ENCODE measurements at places on chromosomes 6 and 20. TPM values are rescaled to one million over a fixed set of nuclear protein-coding genes. Genes with fewer than 3 reads are reported as not detected.

GRCh38 chr6:109449795-109450673, 5.5 kb downstream of the MICAL1 start:
- no peak for DNase-seq

GRCh38 chr6:5126214-5126613, 41.1 kb downstream of the PPP1R3G start:
- DNase-seq: no peak

KCNK15 gene
- 0.41 TPM for total RNA-seq

DNA sequence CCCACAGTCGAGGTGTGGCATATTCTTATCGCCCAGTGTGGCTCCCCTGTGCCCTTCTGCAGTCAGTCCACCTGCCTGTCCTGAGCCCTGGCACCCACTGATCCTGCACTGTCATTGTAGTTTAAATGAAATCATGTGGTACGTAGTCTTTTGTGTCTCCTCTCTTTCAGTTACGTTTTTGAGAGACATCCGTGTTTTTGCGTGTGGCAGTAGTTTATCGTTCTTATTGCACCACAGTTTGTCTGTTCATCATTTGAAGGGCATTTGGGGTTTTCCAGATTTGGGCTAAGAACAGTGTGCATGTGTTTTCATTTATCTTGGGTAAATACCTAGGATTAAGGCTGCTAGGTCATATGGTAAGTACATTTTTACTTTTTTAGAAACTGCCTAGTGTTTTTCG, 49.3 kb downstream of the SPATA2 start:
- DNase-seq: no peak

GRCh38 chr20:31606804-31607639, 1.9 kb downstream of the ID1 start:
- DNase-seq: peak; percentile 89

DNA sequence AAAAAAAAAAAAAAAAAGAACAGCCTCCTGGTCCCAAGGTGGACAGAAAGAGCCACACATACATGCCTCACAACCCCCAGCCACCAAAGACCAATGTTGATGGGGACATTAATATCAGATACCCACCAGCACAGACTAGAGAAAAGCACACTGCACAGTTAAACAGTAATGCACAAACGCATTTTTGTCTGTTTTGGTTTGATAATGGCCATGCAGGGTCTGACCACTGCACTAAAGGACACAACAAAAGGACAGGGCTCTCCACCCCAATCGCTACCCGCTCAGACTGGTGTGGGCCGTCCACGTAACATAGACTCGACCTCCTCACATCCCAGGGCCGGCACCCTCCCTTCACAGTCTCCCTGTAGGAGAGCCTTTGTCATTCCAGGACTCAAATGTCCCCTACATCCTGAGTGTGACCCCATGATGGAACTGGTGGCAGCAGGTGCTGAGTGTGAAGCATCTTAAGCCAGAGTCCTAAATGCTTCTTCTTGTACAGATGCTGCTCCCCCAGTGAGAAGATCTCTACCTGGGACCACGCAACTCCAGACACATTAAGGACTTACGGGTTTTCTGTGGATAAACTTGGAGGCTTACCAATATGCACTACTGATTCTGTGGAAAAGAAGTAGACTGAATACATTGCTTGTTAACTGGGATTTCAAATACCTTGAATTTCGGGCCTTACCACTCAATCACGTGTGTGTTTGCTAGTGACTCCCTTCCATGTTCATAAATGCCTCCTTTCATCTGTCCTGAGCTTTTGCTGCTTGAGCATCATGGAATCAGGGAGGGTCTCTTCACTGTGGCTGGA, 28.0 kb downstream of the RRBP1 start:
- DNase-seq: no peak

DNA sequence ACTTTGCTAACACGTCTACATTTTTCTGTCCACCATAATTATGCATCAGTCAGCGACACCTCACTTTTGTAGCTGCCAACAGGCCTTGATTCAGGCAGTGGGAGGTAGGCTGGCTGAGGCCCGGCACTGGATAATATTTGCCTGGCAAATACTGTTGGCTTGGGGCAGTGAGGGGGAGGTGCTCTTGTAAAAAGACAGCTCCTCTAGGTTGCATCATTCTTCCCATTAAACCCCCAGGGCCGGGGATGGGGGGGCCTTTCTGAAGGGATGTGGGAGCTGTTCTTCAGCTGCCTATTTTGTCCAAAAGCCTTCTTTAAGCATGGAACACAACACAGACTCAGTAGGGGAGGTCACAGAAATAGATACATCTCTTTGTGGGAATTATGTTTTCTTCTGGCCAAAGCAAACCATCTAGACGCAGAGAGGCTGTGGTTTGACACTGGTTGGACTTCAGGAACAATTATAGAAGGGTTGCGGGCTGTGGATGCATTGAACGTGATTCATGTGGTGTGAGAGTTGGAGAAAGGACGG, 338.3 kb upstream of the NT5E start:
- DNase-seq: no peak

ABT1 gene
- total RNA-seq: 15.7 TPM

TMEM244 gene
- total RNA-seq: 2.3 TPM

GRCh38 chr20:38727607-38728190, 3.4 kb downstream of the SLC32A1 start:
- no peak for DNase-seq

BTN2A1 gene
- total RNA-seq: 15.8 TPM

DNA sequence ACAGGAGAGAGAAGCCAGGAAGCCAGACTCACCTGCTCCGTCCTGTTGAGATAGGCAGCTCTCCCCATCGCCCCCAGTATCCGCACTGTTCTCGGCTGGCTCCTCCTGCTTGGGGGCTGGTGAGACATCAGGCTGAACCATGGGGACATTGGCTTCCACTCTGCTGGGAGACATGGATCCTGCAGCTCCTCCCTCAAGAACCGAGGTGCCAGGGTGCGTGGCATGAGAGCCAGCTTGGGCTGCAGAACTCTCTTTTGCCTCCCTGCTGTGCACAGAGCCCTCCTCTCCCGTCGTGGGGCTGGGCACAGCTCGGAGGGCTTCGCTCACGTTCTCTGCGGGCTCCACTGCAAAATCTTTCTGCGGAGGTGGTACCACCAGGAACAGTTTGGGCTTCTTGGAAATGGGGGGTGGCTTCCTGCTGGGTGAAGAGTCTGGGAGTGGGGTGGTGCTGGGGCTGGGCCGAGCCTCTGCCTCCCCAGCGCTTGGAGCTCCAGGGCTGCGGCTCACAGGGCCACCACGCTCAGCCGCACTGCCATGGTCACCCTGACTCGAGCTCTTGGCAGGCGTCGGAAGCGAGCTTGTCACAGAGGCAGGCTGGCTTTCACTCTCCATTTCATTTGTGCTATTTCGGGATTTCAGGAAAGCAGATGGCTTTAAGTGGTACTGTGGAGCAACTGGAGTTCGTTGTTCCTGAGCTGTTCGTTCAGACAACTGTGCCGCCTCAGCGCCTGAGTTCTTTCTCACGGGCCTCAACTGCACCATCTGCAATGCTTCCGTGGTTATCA, 26.5 kb downstream of the HEBP2 start:
- peak; percentile 74 for DNase-seq

DNA sequence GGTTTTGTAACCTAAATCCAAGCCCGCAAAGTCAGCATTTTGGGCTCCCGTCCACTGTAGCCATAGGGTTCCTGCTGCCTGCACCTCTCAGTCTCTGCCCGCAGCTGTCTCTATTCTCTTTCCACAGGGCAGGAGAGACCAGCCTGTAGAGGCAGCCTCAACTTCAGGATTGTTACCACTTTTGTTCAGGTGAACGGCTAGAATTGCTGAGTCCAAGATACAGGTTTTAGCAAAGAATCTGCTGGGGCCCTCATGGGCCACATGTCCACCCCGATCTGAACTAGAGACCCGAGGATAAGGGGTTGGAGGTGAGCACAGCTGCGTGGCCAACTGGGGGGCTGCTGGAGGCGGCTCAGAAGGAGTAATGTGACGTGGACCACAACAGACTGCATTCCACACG, 137.7 kb upstream of the C6orf118 start:
- DNase-seq: no peak

POM121L2 gene
- not detected for total RNA-seq

DNA sequence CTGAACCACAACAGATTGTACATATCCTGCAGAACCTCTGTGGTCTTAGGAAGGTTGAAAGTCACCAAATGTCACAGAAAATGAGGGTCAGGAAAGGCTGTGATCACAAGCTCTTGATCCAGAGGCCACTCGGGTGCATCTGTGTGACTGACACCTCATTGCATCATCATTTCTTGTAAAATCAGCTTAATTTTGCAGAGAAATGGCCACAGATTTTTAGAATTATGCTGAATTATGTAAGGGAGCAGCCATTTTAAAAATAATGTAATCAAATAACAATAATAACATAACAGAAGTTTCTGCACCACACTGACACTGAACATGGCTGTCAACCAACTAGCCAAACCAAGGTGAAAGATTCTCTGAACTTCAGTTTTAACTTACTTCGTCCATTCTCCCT, 32.5 kb upstream of the PRND start:
- no peak for DNase-seq

- no peak for DNase-seq
Measured at GRCh38 chr6:148535976-148536375, 193.3 kb downstream of the SASH1 start.

DNA sequence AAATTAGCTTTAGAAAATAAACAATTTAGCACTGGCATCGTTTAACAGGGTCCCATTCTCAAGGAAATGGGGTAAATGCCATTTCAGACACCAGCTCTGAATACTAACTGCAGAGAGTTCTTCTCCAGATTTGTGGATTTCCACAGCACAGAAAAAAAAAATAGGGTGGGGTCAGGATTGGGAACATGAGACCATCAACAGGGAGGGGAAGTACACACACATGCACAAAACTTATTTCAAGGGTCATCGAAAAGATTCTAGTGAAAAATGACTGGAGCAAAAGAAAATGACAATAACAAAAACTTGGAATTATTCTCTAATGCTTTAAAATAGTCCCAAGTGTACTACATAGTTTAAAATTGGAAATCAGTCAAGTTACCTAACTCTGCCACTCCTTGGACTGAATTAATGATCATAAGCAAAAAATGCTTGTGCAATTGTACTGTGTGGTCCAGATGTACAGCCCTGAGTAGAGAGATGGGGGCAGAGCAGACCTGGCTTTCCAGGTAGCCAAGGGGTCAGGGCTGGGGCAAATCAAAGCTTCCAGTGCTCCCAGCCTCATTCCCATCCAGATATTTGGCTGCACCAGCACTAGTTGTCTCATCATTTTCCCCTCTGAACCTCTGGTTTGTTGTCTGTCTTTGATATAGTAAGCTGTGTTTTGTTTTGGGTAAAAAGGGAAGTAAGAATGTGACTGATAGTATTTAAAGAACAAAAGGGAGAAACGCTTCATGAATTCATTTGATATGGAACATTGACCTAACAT, 152.4 kb downstream of the SOBP start:
- no peak for DNase-seq

DNA sequence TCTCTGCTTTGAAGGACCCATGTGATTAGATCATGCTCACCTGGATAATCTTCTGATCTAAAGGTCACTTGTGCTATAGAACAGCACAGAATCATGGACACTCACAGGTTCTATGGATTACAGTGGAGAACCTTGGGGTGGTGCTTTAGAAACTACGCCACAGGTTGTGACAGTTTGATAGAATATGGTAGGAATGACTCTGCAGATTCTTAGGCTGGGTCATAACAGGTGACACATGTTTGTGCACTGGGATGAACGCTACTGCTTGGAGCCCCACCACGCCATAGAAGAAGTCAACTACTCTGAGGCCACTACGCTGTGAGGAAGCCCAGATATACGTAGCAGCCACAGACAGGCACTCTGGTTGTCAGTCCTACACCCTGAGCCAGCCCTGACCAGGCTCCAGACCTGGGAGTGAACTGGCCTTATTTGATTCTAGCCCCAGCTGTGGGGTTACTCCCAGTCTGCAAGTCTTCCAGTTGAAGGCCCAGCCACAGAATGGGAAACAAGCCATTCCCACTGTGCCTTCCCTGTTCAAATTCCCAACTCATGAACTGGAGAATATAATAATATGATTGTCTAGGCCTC, 99.0 kb upstream of the SLC24A3 start:
- no peak for DNase-seq

SYNJ2 gene
- 15.4 TPM for total RNA-seq

SOBP gene
- 19.2 TPM for total RNA-seq

TRIM10 gene
- 1.0 TPM for total RNA-seq

BMP7 gene
- 16.0 TPM for total RNA-seq

RRP36 gene
- 45.0 TPM for total RNA-seq

GRCh38 chr6:30861257-30862048, 22.9 kb upstream of the DDR1 start:
- DNase-seq: no peak

GRCh38 chr6:76275746-76276145, 203.3 kb upstream of the IMPG1 start:
- DNase-seq: no peak

EPPIN gene
- not detected for total RNA-seq

GRCh38 chr20:63946986-63947637, 9.1 kb downstream of the UCKL1 start:
- no peak for DNase-seq

DNA sequence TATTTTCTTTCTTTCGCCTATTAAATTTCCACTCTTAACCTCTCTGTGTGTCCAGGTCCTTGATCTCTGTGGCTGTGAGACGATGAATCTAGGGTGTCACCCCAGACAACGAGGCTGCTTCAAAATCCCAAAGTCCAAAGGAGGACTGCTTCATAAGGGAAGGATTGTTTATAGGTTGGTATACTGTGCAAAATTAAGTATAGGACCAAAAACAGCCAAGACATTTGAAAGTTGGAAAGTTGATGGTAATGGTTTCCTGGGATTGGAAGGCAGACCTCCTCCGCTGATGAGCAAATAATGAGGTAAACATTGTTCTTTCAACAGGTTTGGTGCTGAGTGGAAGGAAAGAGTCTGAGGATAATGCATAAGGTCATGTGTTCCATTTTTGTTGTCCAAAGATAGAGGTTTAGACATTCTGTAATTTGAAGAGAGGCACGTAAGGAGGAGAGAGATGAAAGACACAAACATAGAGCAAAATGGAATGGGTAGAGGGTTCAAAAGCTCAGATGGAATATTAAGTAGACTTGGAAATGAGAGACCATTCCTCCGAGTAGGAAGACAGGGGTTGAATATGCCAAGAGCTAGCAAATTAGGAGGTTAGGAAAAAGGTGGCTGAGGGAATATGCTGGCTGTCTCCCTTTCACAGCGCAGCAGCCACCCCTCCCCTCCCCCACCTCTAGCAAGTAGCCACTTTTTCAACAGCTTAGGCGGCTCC, 24.8 kb downstream of the ZNF311 start:
- peak; percentile 51 for DNase-seq

EFCAB8 gene
- 2.3 TPM for total RNA-seq

DNA sequence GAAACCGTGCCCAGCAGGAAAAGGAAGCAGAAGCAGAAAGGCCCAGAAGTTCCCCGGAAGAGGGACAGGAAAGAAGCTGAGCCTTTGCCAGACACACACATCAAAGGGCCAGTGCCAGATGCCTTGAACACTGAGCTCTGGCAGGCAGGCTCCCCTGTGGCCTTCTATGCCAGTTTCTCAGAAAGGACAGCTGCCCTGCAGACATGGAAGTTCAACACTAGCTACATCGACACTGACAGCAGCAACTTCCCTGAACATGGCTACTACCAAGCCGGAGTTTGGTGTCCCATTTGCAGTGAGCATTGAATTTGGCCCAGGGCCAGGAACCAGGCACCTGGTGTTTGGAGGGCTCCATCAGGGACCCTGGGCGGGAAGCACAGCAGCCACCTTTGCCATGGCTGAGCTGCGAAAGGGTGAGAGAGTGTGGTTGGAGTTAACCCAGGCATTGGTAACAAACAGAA, 8.0 kb upstream of the RAET1E start:
- DNase-seq: no peak

- DNase-seq: peak; percentile 91
Measured at GRCh38 chr6:44223319-44224028, at the start of gene SLC29A1. Gene SLC29A1, plus strand, starts transcription at chr6:44223595. Its CDS starts 3,719 bp downstream, at chr6:44227314.

GRCh38 chr6:3075772-3076113, 7.4 kb downstream of the RIPK1 start:
- no peak for DNase-seq

SEMG1 gene
- not detected for total RNA-seq
